ENCODE measurements at places on chromosomes 7 and 10. TPM values are rescaled to one million over a fixed set of nuclear protein-coding genes. Genes with fewer than 3 reads are reported as not detected.

The MXI1 gene
- 45.5 TPM for total RNA-seq

- DNase-seq: no peak
Measured at GRCh38 chr10:14686356-14686755, 88.3 kb downstream of the FAM107B start.

The IL2RA gene
- total RNA-seq: 0.81 TPM

DNA sequence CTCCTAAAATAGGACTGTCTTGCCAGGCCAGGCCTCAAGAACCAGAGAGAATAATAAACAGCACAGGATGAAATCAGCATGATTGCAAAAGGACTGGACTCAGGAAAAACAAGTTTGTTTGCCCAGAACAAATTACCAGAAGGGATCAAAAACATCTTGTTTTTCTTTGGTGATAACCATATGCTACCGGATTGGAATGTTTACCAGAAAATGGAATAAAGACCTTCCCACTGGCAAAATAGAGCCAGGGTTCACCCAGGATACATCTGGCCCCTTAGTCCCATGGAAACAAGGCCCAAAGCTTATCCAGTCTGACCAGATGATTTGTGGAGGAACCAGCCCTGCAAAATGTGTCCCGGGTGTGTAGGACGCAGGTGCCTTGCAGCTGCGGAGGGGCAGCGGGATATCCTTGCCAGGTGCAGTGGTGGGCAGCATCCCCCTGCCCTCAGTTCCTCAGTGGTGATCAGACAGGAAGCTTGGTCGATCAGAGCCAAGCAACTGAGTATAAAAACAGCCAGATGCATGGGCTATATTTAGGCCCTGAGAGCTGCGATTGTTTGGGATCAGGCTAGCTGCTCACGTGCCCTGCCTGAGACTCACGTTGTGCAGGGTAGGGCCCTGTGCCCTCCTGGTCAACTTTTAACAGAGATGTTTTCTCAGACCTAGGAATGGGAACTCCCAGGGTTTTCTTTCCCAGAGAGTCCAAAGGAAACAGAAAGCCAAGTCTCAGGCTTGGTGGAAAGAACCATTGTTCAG, 4.6 kb upstream of the ZNF22 start:
- DNase-seq: peak; percentile 90

GRCh38 chr10:43866712-43867111, 218.0 kb upstream of the ZNF32 start:
- no peak for DNase-seq

GRCh38 chr10:3067859-3068179, 471 bp downstream of the PFKP start:
- no peak for DNase-seq

The LHFPL3 gene
- total RNA-seq: not detected

Data from posterior vena cava (tissue), 2 donors.